ENCODE measurements at places on chromosomes 1 and 21.

DNA sequence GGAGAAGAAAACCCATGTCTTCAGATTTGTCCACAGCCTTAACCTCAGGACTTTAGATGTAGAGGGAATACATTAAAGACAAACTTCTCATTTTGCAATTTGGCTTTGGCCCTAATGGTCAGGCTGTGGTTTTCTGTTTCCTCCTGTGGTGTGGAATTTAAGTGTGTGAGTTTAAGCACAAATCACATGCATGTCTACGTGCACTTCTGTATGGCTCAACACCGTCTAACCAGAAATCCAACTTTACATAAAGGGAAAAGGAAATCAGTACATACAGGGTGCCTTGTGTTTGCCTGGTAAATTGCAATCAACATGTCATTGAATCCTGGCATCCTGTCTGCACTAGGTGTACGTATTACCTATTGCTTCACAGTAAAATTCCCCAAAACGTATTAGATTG, 1.2 kb upstream of the ZNF124 start:
- no peak for DNase-seq

GRCh38 chr1:39737546-39738169, 1.0 kb upstream of the PPIE start:
- DNase-seq = peak; percentile 65

- DNase-seq = peak; percentile 99
Measured at GRCh38 chr1:201714542-201715329, 114.2 kb upstream of the IPO9 start.

DNA sequence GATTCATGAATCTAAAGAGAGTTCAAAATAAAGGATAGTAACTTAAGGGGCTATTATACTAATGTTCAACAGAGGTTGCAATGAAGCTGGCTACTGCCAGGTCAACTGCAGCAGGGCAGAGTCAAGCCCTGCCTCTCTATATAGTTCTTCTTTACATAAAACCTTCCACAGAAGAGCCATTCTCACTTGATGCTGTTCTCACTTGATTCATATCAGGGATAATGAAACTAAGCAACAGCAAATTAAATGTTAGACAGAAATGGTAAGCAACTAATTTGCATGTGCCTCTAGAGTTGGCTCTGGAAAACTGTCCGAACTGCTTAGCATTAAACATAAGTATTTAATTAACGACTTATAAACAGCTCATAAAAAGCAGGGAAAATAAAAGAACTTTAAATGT, 17.4 kb downstream of the CCSAP start:
- no peak for DNase-seq

GRCh38 chr1:206829875-206830274, 35.5 kb upstream of the IL20 start:
- DNase-seq = no peak

- DNase-seq = no peak
Measured at GRCh38 chr1:39085174-39085573, 59.0 kb downstream of the NDUFS5 start.

DNA sequence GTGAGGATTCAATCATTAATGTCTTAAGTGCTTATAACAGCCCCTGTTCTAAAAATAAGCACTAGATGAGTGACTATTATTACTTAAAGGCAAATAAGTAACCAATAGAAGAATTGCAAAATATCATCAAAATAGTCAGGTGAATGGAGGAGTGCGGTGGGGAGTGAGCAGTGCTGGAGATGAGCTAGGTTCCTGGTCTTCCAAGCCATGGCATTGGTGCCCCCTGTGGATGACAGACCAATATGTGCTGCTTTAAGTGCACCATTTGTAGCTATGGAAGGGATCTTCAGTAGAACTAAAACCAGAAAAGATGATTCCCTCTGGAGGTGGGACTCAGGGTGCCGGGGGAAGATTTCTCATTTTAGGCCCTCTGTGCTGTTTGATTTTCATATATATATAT, 46.1 kb upstream of the SLC30A1 start:
- no peak for DNase-seq

- no peak for DNase-seq
Measured at GRCh38 chr1:232012773-232013386, 386.3 kb downstream of the DISC1 start.

- no peak for DNase-seq
Measured at GRCh38 chr1:38152351-38153065, 105.9 kb upstream of the POU3F1 start.

DNA sequence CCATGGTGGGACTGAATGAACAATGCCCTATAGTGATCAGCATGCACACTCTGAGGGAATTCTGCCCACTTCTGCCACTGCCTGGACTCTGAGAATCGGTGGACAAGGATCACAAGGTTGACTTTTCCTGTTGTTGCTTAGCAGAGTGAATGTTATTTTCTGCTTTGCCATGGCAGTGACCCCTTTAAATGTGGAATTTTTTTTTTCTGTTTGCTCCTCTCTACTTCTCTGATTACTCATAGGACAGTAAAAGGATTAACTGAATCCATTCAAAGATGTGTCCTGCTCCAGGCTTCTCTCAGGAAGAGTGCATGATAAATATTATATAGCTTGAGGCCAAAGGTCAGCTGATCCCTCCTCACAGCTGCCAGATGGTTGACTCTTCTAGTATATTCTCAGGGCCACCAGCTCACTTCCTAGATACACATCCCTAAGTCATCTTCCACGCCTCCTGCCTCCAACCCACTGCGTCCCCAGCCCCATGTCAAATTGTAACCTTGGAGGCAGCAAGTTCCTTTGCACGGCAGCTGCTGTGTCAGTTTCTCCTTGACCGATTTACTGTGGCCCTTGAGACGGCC, 74.0 kb upstream of the RALGPS2 start:
- no peak for DNase-seq

DNA sequence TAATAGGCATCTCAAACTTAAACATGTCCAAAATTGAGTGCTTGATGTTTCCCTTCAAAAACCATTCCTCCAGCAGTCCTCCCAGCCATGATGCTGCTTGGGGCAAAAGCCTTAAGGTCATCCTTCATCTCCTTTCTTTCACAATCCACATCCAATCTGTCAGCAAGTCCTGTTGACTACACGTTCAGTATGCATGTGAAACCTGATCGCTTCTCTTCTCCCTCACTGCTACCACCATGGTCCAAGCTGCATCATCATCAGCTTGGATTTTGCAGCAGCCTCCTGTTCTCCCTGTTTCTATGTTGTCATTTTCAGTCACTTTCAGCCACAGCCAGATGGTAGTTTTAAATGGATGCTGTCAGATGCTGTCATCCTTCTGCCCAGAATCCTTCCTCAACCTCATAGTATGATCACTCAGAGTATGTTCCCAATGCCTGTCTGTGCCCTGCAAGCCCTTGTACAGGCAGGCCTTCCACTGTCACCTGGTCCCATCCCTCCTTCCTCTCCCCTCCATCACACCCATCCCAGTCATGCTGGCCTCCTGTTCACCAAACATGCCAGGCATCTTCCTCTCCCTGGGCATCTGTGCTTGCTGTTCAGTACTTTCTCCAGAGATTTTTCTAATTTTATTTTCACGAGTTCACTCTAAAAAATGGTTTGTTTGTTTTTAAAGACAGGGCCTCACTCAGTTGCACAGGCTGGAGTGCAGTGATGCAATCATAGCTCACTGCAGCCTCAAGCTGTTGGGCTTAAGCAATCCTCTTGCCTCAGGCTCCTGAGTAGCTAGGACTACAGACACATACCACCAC, 66.0 kb downstream of the SYDE2 start:
- no peak for DNase-seq

DNA sequence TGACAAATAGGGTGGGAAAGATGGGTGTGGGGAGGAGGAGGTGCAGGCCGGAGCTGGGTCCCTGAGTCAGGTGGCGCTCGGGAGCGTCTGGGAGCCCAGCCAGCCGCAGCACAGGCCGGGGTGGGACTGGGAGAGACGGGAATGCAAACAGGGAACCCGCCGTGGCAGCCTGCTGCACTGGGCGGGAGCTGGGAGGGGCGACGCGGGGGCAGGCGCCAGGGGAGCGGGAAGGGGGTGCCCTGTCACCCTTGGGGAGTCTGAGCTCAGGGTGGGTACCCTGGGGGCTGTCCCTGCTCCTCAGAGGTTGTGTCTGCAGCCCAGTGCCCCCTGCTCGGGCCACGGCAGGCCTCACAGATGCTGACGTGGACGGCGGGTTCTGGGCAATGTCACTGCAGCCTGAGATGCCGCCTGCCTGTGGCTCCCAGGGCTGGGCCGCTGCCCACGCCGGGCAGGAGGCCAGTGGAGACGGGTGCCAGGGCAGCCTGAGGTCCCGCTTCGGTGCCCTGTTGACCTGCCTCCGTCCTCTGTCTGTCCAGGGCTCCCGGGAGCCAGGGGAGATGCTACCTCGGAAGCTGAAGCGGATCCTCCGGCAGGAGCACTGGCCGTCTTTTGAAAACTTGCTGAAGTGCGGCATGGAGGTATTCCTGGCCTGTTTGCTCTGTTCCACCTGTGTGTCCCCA, 16.6 kb upstream of the LRRC3 start:
- no peak for DNase-seq

GRCh38 chr1:80054129-80054528, 1047.6 kb upstream of the ADGRL4 start:
- no peak for DNase-seq

DNA sequence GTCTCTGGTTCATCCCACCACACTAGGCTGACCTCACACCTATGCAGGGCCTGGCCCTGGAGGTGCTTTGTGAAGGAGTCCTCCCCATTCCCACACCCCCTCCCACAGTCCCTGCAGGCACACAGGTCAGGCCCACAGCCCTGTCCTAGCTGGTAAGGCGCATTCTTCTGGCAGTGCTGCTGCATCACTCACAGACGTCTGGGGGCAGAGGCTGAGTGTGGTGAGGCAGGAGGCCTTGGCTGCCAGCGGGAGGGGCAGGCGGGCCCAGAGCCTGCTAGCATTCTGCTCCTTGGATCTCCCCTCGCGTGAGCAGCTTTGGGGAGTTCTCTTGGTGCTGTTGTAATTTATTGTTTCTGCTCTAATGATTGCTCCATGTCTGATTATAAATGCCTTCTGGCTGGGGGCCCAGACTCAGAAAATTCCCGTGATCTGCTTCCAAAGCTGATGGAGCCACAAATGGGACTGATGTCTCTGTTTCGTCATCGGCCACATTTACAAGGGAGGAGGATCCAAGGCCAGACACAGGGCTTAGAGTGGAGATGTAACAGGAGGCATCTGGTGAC, 62.9 kb downstream of the TRABD2B start:
- DNase-seq = no peak

DNA sequence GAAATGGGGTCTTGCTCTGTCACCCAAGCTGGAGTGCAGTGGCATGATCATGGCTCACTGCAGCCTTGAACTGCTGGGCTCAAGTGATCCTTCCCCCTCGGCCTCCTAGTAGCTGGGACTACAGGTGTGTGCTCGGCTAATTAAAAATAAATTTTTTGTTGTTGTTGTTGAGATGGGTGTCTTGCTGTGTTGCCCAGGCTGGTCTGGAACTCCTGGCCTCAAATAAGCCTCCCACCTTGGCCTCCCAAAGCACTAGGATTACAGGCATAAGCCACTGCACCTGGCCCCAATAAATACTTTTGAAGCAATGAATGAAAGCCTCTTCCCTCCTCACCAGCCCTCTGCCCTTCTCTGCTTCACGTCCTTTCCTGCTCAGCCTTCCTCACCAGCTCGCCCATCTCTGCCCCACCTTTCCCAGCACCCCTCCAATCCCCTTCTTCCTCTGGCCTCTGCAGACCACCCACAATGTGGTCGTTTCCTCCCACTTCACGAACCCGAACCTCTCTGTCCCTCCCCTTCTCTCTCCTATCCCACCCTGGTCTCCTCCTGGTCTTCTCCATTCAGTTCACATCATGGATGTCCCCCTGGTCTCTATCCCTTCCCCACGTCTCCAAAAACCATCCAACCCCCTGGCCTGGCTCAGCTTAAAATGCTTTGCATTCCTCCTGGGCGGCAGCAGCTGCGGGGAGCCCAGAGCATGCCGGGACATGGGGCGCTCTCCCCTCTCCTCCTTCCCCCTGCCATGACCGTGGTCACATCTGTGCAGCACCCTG, 38.4 kb downstream of the RAP1GAP start:
- DNase-seq = no peak

DNA sequence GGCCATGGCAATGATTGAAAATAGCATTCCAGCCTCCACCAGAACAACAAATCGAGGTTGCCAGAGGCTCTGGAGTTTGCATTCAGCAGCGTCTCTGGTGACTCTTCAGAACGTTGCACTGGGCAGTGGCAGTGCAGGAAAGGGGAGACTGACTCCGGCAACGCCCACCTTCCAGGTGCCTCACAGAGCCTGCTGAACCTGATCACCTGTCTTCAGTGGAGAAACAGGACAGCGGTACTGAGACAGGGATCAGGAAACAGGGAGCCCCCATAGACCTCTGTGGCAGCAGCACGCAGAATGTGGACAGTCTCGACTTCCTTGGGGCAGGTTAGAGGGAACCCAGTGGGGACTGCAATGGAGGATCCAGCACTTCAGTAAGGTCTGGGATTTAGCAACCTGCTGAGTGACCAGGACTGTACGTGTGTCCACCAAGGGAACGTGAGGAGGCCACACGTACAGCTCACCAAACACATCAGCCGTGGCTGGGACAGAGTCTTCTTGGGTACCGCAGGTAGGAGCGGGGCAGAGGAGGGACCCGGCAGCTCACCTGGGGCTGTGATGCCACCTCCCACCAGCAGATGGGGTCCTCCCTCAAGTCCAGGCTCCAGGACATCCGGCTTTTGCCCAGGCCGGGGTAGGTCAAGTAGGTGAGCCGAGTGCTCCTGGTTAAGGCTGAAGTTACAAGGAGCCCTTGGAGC, 128.6 kb downstream of the PRDM2 start:
- DNase-seq = peak; percentile 85

DNA sequence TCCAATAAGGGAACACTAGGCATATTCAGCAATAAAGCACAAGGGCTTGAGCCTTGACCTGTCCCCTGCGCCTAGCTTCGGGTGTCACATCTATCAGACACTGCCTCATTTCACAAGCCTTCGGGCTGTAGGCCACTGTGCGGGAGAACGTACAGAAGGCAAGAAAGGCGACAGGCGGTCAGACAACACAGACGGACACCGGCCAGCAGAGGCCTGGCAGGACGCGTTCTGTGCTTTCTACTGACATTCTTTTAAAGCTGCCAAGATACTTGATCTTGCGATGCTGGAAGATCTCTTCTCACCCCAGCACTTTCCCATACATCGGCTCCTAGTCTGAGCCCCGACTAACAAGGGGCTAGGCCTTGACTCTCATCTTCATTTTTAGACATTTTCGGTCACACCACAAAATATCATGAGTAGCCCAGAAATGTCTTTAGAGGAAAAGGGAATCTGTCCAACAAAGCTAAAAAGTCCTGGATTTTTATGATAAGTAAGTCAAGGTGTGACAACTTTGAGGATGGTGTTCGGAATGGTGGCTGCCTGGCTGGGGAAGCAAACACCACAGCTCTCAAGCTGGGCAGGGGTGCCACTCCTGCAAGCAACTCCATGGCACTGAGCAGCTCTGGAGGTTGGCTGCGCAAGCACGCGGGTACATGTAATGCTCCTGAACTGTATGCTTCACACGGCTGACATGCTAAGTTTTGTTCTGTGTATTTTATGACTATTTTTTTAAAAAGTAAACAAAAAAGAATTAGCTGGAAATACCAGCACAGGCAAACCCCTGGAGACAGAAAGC, 18.7 kb downstream of the RIPK4 start:
- DNase-seq = no peak

- DNase-seq = no peak
Measured at GRCh38 chr21:28482657-28483056, 510.0 kb downstream of the LTN1 start.

- no peak for DNase-seq
Measured at GRCh38 chr1:42720868-42721267, 19.2 kb downstream of the CLDN19 start.

GRCh38 chr1:1594602-1595260, 5.2 kb downstream of the FNDC10 start:
- no peak for DNase-seq

GRCh38 chr1:46020010-46020409, 112.4 kb downstream of the PIK3R3 start:
- DNase-seq = no peak

- DNase-seq = no peak
Measured at GRCh38 chr21:45136927-45137611, 62.7 kb downstream of the ADARB1 start.
